ENCODE measurements at places on chromosomes 13 and 19.

DNA sequence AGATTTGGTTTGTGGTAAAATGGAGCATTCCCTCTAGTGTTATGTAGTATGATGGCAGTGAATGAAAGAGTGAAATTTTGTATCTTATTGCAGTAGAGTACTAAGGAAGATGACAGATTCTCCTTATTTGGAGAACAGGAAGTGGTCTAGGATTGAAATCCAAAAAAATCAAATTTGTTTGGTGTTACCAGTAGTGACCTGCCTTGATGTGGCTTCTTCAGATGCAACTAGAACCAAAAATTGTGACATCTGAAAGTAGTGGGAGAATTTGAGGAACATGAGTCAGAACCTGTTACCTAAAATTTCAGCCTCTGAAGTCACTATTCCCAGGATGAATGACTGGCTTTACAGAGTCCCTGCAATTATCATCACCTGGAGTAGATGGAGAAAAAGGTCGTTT lies 165.9 kb downstream of the KLF5 start:
- no peak for DNase-seq

DNA sequence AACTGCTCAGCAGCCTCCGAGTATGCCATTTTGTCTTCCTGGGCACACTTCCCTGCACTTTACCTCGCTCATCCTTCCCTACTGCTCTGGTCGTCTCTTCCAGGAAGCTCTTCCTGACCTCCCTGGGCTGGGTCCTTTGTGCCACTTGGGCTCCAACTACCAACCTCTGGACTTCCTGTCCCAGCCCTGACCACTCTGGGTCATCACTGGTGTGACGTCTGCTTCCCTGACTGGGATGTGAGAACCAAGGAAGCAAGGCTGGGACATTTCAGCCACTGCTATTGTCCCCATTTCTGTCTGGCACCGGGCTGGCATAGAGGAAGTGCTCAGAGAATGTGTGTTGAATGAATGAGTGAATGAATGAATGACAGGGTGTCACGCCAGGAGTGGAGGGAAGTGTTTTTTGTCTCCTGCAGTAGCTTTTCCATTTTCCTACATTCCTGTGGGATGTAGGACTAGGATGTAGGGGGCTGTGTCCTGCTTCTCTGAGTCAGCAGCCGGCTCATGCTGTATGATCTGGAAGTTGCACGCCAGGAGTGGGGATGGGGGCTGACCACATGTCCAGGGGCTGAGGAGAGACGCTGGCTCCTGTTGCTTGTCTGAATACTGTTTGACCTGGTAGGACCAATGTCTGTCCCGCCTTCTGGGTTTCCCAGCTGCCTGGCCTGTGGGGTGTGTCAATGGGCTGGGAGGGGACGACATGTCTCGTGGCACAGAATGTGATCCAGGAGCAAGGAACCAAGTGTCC lies 14.7 kb downstream of the NOVA2 start:
- DNase-seq: no peak

- no peak for DNase-seq
Observed at GRCh38 chr13:110559986-110560385, 1.5 kb downstream of the RAB20 start.

DNA sequence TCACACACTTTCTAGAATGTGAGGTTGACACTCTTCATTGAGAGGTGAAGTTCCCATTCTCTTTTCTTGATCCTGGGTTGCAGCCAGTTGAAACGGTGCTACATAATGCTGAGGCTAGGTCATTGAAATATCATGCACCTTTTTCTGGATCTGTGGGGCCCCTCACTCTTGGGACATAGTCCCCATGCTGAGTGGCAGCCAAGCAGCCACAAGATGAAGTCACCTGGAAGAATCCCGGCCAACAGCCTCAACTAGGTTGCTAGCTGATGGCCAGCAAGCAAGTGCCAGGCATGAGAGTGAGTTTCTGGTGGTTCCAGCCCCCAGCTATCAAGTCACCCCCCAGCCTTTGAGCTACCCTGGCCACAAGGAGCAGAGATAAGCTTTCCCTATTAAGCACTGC lies 148.5 kb upstream of the TSHZ3 start:
- DNase-seq: no peak

DNA sequence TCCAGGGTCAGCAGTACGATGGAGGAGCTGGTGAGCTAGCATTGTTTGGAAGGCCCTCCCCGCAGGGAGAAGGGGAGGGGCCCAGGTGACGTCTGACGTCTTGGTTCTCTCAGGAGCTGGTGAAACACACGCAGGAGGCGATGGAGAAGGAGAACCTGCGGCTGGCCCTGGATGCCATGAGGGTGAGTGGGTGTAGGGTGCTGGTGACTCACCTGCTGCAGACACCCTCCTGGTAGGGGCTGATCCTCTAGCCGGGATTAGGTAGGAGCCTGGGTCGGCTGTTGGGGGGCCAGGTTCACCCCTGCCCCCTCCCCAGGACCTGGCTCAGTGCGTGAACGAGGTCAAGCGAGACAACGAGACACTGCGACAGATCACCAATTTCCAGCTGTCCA lies 55.8 kb downstream of the VAV1 start:
- DNase-seq: no peak

DNA sequence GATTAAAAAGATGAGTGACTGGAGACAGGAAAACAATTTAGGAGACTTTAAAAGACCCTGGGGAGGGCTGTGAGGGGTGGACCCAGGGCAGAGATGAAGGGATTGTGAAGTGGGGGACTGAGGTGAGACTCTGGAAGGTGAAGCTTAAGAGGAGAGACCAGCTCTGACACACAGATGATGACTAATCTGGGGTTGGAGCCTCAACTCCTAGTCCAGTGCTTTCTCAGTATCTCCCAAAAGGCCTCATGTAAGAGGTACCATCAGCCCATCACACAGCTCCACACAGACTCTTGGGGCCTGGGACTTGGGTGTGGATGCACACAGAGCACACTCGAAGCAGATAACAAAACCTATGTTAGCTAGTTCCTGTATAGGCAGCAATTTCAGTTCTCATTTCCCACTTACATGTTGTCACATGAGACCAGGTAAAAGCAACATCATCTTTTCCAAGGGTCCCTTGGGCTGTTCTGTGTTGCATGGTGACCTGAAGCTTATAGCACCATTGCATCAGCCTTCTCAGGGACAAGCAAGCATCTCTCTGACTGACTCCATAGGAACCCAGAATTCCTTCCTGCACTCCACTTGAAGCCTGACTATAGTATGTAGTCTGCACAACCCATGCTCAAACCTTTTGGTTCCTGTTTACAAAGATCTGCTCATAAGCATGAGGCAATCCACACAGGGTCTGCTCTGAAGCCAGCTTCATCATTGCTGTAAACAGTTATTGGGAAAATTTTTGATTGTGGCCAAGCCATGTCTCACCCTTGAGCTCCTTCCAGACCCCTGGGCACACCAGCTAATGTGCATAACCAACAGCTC lies 88.6 kb upstream of the MYCBP2 start:
- peak; percentile 45 for DNase-seq
